ENCODE measurements at places on chromosomes 16 and 17. TPM values are rescaled to one million over a fixed set of nuclear protein-coding genes. Genes with fewer than 3 reads are reported as not detected.

DNA sequence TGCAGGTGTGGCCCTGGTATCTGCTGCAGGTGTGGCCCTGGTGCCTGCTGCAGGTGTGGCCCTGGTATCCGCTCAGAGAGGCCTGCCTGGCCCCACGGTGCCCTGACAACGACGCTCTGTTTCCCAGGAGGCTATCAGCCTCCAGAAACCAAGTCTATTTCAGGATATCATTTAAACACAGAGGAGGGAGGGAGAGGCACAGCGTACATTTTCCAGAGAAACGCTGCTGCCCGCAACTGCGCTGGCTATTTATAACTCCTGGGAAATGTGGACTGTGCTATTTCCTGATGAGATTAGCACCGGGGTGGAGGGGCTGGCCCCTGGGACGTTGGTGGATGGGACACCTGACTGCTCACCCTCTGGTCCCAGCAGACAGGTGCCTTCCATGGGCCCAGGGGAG, 22.5 kb downstream of the TIMM22 start:
- no peak for DNase-seq

Gene GAS7
- 95.9 TPM for total RNA-seq

GRCh38 chr17:39651923-39652586, 13.1 kb upstream of the TCAP start:
- no peak for DNase-seq

- no peak for DNase-seq
These were observed 27.7 kb downstream of the GINS2 start for GRCh38 chr16:85660843-85661739.

Gene RPUSD1
- 80.0 TPM for total RNA-seq

- no peak for DNase-seq
These were observed 9.0 kb upstream of the AMZ2 start for GRCh38 chr17:68238871-68239253.

Gene PPP4C
- total RNA-seq, result 15.6 TPM

Gene HS3ST4
- total RNA-seq, result not detected

DNA sequence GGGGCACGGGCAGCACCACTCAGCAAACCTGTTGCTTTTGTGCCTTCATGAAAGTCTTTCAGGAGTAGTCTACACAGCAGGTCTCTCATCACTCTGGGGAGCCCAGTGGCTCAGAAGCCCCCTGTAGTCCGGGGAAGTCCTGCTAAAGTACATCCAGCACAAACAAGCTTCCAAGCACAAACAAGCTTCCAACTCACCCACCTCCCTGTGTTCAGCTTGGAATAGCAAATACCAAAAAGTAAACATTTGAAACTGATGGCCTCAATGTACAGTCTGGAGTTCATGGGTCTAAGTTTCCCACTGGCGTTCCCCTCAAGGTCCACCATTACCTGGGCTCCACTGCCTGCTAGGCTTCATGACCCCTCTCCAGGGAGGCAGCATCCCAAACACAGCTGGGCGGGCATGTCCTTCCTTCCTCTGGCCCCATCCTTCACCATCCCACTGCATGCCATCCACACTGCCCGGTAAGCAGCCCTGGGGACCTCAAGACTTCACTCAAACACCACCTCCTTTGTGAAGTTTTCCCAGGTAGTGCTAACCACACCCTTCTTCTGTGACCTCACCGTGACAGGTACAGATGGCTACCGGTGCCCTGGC, 62.8 kb upstream of the SIAH1 start:
- no peak for DNase-seq

Gene NATD1
- total RNA-seq, result 2.1 TPM

GRCh38 chr17:951325-952132, 28.0 kb downstream of the NXN start:
- DNase-seq, result peak; percentile 81

- peak; percentile 51 for DNase-seq
These were observed 5.7 kb downstream of the GGA2 start for GRCh38 chr16:23504453-23505179.

- no peak for DNase-seq
These were observed 7.8 kb downstream of the GAS2L2 start for GRCh38 chr17:35745246-35745645.

DNA sequence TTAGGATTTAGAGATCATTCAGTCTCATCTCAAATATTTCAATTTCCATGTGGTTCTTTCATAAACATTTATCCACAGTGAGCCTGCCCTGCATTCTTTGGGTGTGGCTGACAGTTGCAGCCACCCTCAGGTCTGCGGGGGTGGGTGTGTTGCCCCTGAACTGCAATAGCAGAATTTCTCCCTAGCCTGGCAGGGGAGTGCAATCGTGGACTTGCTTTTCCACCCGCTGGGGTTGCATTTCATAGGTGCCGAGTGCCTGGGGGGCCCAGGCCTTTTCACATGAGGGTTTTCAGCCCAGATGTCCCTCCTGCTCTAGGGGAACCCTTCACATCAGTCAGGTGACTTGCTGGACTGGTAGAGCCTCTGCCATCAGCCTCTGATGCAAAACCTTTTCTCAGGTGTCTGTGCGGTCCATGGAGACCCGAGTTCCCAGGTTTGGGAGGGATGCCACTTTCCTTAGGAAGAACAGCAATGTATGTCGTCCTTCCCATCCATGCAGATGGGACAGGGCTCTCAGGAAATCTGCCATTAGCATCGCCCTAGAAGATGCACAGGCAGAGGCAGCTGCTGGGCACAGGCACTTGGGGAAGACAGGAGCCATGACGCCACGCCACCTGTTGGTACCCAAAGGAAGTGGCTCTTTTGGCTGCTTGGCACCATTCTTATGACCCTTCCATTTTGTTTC, 2.4 kb upstream of the USP36 start:
- no peak for DNase-seq

Gene KCNH6
- total RNA-seq, result not detected

DNA sequence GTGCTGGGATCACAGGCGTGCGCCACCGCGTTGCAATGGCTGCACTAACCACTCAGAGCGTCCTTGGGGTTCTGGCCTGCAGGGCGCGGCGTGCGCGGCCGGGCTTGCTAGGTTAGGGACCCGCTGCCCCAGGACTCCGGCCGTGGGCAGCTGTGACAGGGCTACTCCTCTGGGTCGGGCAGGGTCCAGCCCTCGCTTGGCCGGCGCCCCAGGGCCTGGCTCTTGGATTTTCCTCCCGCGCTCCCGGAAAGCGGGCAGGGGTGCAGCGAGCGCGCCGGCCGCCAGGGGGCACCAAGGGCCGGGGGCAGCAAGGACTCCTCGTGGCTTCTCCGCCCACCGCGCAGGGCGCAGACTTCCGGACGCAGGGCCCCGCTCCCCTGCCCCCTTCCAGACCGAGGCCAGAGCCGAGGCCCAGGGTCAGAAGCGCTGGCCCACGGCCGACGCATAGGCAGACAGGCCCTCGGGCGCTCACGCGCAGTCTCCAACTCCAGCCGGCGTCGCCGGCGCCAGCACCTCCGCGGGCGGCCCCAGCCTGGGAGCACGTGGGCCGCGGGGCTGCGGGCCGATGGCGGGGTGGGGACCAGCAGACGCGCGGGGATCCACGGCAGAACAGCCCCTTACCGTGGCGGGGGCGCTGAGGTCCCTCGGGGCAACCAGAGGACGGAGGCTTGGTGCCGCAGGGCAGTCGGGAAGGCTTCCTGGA, 355 bp downstream of the TLE7 start:
- DNase-seq, result no peak

Gene TMEM208
- 10.2 TPM for total RNA-seq

- no peak for DNase-seq
These were observed 66.2 kb downstream of the TMEM132E start for GRCh38 chr17:34645594-34645993.

DNA sequence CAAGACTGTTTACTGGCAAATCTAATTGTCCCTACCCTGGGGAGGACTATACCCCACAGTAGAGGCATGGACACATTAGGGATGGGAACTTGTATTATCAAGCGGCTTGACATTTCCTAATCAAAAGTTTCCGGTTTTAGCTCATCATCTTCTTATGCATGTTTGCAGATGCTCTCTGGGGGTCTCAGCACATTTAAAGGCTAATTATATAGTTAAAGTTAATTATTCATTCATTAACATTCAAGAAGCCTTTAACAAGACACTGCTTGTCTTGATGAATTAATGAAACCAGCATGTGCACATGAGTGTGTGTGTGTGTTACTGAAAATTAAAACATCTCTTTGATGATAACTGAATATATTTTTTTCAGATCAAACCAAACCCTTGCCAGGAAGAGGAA, 377.1 kb downstream of the GRIN2A start:
- no peak for DNase-seq

DNA sequence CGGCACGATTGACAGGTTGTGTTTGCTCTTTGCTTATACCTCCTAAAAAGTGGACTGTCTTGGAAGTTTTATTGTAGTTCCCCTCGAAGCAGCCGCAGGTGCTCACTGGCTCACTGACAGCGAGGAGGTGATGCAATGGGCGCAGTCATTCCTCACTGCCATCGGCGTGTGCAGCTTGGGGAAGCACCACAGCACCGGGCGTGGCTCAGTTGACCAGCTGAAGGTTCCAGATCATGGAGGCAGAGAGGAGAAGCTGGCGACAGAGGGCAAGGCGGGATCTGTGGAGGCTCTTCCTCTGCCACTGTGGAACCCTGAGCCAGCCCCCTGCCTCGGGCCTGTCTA, 72.1 kb upstream of the TNRC6C start:
- peak; percentile 35 for DNase-seq

DNA sequence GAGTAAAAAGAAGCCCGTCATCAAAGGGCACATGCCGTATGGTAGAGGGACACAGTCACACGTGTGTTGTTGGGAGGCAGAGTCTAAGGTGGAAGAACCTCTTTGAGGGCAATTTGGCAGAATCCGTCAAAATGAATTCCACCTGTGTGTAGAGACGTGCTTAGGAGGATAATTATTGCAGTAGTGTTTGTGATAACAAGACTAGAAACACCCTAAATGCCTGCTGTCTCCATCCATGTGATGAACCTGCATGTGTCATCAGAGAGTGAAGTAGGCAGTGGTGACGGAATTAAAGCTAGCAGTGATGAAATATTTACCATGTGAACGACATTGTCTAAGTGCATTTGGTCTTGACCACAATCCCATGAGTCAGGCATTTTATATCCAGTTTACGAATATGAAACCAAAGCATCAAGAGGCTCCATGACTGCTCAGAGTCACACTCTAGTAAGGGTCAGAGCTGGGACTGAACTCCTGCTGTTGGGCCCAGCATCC, 61.3 kb upstream of the ADORA2B start:
- no peak for DNase-seq

DNA sequence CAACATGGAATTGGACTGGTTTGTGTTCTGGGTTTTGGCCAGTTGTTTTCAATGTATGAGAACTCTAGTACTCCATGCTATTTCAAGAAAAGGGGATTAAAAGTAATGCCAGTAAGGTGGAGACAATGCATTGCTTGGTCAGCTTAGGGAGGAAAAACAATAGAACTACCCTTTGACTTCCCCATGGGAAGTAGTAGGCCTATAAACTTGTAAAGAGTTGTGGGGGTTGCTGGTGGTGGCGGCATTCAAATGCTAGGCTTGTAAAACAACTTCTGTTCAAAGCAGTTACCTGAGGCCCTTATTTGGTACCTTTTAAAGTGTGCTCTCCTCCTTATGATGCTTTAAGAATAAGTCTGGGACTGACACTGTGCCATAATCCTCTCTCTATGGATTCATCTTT, 9.4 kb downstream of the MAP3K3 start:
- no peak for DNase-seq

DNA sequence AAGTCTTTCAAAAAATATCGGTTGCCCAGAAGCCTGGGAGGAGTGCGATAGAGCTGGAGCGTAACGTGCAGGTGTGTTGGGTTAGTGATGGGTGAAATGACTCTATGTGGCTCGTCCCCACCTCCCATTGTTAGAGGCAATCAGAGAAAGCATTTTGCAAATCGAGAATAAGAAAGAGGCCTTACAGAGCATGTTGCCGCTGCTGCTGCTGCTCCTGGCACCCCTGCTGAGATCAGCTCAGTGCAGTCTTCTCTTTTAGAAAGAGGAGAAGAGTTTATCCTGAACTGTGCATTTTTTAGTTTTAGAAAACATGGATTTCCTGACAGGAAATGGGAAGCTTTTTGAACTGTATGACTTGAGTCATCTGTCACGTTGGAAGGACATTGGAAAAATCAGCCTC, 774.5 kb upstream of the RBFOX1 start:
- DNase-seq, result no peak

Gene B4GALNT2
- 0.07 TPM for total RNA-seq

- DNase-seq, result no peak
These were observed 22.5 kb downstream of the ATPAF2 start for GRCh38 chr17:18016426-18016825.

GRCh38 chr17:19555746-19556145, 22.1 kb downstream of the SLC47A1 start:
- DNase-seq, result no peak

Gene KIAA0753
- total RNA-seq, result 52.3 TPM

Gene PYDC1
- not detected for total RNA-seq

GRCh38 chr16:87483481-87483880, 9.3 kb downstream of the ZCCHC14 start:
- no peak for DNase-seq

Gene KRT23
- 3.1 TPM for total RNA-seq

Gene TMEM114
- not detected for total RNA-seq

DNA sequence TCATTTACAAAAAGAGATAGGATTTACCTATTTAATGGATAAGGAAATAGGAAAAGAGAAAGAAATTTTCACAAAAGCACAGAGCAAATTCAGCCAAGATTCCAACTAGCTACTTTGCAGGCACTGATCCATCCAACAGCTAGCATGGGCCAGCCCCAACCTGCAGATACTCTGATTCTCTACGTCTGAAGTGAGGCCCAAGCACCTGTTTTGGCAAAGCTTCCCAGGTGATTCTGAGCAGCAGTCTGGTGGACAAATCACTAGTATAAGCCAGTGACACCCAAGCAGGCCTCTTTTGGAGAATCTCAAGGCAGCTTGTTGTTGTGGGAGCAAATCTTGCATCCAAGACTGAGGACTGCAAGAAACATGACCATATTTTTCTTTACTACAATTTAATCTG, 20.9 kb upstream of the CALB2 start:
- DNase-seq, result no peak

GRCh38 chr16:56005958-56006357, 130.8 kb upstream of the CES5A start:
- no peak for DNase-seq

DNA sequence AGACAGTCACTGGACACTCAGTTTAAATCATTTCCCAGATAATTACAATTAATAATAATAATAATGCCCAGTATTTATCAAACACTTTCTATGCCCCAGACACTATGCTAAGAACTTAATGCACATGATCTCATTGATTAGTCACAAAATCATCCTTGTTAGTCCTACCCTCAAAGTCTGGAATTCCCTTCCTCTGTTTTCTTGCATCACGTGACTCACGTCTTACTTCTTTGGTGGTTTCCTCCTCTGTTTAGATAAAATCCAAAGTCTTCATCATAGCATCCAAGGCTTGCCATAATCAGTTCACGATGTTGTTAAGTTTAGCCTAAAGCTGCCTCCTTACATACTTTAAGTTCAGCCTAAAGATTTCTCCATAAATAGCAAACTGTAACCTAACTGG, 471.9 kb downstream of the PMP22 start:
- DNase-seq, result no peak

Gene CSF3
- total RNA-seq, result not detected

- DNase-seq, result no peak
These were observed 1.3 kb upstream of the BAIAP2 start for GRCh38 chr17:81033535-81034167.

- DNase-seq, result no peak
These were observed 26.8 kb upstream of the CAPN15 start for GRCh38 chr16:500709-501108.

- no peak for DNase-seq
These were observed 1.6 kb downstream of the C1QL1 start for GRCh38 chr17:44966348-44967025.

All from uterus (tissue), 4 donors.